ENCODE measurements at places on chromosomes 1 and 21.

DNA sequence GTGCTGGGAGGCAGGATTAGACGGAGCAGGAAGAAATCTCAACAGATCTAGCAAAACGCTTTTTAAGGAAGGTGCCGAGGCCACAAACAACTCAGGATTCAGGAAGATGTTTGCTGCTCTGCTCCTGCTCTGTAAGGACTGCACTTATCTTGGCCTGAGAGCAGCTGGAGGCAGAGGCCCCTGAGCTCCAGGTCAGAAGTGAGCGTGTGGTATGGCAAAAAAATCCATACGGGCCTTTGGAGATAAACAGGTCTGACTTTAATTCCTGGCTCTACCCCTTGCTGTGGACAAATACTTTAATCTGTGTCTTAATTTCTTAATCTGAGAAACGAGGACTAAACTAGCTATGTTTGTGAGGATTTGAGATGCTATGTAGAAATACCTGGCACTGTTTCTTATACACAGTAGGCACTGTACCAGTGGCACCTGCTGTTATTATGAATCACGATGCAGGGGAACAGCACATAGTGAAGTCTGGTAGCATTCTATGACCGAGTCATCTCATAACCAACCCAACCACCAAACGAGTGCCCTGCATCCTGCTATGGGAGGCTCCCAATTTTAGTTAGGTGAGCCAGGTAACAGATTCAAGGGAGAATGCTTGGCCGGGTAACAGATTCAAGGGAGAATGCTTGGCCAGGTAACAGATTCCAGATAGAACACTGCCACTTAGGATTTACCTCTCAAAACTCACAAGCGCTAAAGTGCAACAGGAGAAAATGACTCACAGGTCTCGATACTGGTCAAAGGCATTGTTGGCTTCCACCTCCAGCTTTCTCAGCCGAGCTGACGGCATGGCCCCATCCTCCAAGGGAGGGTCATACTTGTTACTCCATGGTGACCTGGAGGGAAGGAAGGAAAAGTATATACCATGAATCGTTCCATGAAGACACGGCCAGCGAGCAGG, 65.9 kb downstream of the SLC66A1 start:
- H3K4me3 ChIP-seq, result no peak overlapping the region
- peaks cover 27% of the 10 kb centered on the region for H3K4me1 ChIP-seq
- no peak overlapping the region for H3K27ac ChIP-seq
- DNase-seq, result no peak
- H3K36me3 ChIP-seq, result peaks cover 27% of the 10 kb centered on the region

DNA sequence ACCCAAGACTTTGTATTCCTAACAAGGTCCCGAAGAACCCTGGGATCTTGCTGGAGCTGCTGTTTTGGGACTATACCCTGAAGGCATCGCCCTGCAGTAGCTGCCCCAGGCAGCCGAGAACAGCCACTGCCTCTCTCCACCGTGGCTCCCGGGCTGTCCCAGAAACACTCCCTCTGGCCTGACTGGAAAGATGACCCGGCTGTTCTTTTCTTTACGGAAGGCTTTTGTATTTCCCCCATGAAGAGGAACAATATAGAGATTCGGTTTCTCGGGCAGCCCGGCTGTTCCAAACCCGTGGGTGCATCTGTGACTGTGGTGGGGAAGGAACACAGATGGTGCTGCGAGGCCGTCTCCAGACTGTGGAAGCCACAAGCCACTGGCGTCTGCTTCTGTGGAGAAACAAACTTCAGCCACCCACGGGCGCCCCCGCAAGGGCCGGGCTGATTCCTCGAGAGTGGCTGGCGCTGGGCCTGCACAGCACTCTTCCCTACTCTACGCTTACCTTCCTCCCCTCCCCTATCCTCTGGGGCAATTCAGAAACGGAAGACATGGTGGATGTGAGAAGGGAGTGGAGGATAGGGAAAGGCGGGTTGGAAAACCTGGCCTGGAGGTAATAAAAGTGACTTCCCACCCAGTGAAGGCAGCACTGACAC, 33.7 kb upstream of the VASH2 start:
- H3K36me3 ChIP-seq, result no peaks in the 10 kb centered on the region
- no peaks in the 10 kb centered on the region for H3K4me1 ChIP-seq
- no peak overlapping the region for H3K4me3 ChIP-seq
- H3K27me3 ChIP-seq, result peaks cover 23% of the 10 kb centered on the region
- H3K27ac ChIP-seq, result no peak overlapping the region
- DNase-seq, result no peak

DNA sequence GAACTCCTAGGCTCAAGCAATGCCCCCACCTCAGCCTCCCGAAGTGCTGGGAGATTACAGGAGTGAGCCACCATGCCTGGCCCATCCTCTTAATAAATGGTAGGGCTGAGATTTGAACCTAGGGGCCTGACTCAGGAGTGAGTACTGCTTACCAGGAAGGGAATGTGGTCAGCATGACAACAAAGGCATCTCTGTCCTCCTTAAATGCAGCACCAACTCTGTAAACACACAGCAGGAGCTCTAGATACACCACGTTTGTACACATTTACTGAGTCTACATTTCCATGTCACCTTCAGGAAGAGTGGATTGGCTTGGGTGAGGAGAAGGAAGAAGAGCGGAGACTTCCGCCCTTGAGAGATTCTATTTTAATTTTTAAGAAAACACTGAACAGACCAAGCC, 38.5 kb downstream of the HIVEP3 start:
- peaks cover 22% of the 10 kb centered on the region for H3K4me1 ChIP-seq
- no peak overlapping the region for H3K4me3 ChIP-seq
- no peaks in the 10 kb centered on the region for H3K27me3 ChIP-seq
- no peaks in the 10 kb centered on the region for H3K36me3 ChIP-seq
- no peak overlapping the region for H3K27ac ChIP-seq

GRCh38 chr1:11880181-11880575, 21.4 kb upstream of the NPPB start:
- no peak for DNase-seq
- no peak overlapping the region for H3K27ac ChIP-seq
- no peaks in the 10 kb centered on the region for H3K36me3 ChIP-seq

DNA sequence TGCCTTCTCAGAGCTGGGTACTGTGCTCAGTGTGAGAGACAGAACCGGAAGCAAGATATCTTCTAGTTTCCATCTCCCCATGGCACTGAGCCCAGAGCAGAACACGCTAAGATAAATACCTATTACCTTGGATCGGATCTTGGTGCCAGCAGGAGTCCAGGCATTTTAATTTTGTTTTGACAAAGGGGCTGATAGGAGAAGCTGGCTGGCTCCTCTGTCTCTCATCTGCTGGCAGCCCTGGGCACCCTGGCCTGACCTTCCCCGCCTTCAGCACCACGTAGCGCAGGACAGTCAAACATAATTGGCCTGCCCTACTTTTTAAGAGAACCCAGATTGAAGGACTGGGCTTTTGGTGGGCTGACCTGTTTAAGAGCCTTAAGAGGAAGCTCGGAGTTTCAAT, 160.7 kb upstream of the KLHDC7A start:
- no peak overlapping the region for H3K4me3 ChIP-seq
- no peak overlapping the region for H3K27ac ChIP-seq
- no peak for DNase-seq
- no peaks in the 10 kb centered on the region for H3K36me3 ChIP-seq

DNA sequence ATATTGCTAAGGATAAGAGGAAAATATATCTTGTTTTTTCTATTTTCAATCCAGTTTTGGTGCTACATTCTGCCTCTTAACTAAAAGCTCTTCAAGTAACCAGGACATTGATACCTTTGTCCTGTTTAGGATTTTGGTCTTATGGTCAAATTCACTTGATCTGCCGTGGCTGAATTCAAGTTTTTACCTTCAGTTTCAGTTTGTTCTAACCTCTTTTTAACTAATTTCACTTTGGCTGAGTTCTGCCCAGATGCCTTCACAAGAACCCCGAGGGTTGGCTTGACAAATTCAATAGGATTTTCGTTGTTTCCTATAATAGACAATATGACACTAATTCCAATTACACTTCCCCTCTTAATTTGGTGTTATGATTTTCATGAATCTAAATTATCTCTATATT, 84.5 kb upstream of the C1orf21 start:
- no peaks in the 10 kb centered on the region for H3K4me1 ChIP-seq
- peaks cover 11% of the 10 kb centered on the region for H3K27me3 ChIP-seq
- H3K4me3 ChIP-seq, result no peak overlapping the region
- no peak for DNase-seq
- H3K36me3 ChIP-seq, result no peaks in the 10 kb centered on the region
- no peak overlapping the region for H3K27ac ChIP-seq

- no peaks in the 10 kb centered on the region for H3K36me3 ChIP-seq
- DNase-seq, result peak; percentile 24
- peaks cover 5% of the 10 kb centered on the region for H3K4me1 ChIP-seq
- no peak overlapping the region for H3K4me3 ChIP-seq
- no peaks in the 10 kb centered on the region for H3K27me3 ChIP-seq
Measured at GRCh38 chr1:204127597-204128242, 24.1 kb downstream of the ETNK2 start.

GRCh38 chr1:51423073-51423821, 92.9 kb upstream of the TTC39A start:
- no peak overlapping the region for H3K27ac ChIP-seq
- H3K36me3 ChIP-seq, result peaks cover 40% of the 10 kb centered on the region
- H3K4me1 ChIP-seq, result peaks cover 12% of the 10 kb centered on the region
- H3K27me3 ChIP-seq, result no peaks in the 10 kb centered on the region

GRCh38 chr1:159090286-159091179, 14.0 kb upstream of the AIM2 start:
- DNase-seq, result no peak
- H3K27me3 ChIP-seq, result peaks cover 6% of the 10 kb centered on the region
- no peak overlapping the region for H3K27ac ChIP-seq
- no peak overlapping the region for H3K4me3 ChIP-seq
- no peaks in the 10 kb centered on the region for H3K36me3 ChIP-seq

GRCh38 chr1:50278961-50279360, 144.3 kb downstream of the DMRTA2 start:
- no peaks in the 10 kb centered on the region for H3K4me1 ChIP-seq
- no peak for DNase-seq
- H3K4me3 ChIP-seq, result no peak overlapping the region
- H3K36me3 ChIP-seq, result no peaks in the 10 kb centered on the region

- DNase-seq, result peak; percentile 82
- H3K27me3 ChIP-seq, result no peaks in the 10 kb centered on the region
Measured at GRCh38 chr1:203765029-203765837, at the start of gene LAX1. Gene LAX1 (plus strand): TSS chr1:203765183. CDS start chr1:203765566, 383 bp downstream.
